Fibroblast of skin of right quadriceps (primary cell): ENCODE measurements at places on chromosomes 7 and 10.

GRCh38 chr10:116771101-116771958 is 29.0 kb upstream of the HSPA12A start:
- DNase-seq, result peak; percentile 90

- DNase-seq, result no peak
These were observed 123.0 kb downstream of the ANLN start for GRCh38 chr7:36512616-36513015.

GRCh38 chr10:4770801-4771553 is 55.0 kb upstream of the AKR1E2 start:
- peak; percentile 96 for DNase-seq

DNA sequence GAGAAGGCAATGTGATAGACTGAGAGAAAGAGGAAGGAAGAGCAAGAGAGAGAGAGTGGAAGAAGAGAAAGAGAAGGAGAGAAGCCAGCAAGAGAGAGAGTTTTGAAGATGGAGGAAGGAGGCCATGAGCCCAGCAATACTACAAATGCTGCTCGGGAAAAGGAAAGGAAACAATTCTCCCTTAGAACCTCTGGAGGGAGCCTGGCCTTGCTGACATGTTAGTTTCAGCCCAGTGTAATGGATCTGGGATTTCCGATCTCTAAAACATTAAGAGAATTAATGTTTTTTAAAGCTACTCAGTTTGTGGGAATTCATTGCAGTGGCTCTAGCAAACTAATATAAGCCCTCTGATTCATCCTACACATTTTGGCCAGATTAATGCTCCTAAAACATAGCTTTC is 206.8 kb upstream of the MTPN start:
- DNase-seq, result no peak

DNA sequence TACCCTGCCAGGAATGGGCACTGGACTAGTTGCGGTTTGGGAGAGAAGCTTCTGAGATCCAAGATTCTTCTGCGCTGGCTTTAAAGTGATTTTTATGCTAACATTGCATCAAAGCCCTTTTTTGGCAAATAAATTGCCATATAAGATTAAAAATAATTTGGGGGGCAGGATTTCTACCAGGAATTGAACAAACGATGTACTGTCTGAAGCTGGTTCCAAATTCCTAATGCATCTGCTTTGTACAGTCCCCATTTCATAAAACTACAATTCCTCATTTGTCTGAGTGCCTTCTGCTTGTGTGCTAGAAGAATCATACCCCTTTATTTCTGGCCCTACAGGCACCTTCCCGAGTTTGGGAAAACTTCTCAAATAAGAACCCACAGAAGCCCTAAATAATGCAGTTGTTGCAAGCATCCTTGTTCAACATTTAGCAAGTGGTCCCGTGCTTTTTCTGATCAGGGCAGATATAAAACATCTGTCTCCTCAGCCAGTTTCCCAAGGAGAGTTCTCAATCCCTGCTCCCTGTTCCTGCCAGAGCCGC is 349.7 kb downstream of the PTEN start:
- DNase-seq, result no peak

- no peak for DNase-seq
These were observed 101.4 kb downstream of the PRKCQ start for GRCh38 chr10:6478722-6479121.

DNA sequence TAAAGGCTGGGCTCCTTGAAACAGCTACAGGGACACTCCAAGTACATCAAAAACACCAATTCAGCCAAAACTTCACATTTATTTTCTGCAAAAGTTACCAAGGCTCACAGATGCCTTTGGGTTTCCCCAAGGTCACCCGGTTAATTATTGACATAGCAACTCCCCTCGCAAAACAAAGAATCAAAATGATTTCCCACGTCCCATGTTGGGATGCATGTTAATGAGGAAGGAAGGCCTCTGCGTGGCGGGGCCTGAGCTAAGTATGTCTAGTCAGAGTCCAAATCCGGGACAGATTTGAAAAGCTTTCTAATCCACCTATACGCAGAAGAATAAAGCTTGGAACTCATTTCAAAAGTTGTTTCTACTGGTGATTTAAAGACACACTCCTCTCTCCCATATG is 535 bp upstream of the TMEM72 start:
- DNase-seq, result no peak

DNA sequence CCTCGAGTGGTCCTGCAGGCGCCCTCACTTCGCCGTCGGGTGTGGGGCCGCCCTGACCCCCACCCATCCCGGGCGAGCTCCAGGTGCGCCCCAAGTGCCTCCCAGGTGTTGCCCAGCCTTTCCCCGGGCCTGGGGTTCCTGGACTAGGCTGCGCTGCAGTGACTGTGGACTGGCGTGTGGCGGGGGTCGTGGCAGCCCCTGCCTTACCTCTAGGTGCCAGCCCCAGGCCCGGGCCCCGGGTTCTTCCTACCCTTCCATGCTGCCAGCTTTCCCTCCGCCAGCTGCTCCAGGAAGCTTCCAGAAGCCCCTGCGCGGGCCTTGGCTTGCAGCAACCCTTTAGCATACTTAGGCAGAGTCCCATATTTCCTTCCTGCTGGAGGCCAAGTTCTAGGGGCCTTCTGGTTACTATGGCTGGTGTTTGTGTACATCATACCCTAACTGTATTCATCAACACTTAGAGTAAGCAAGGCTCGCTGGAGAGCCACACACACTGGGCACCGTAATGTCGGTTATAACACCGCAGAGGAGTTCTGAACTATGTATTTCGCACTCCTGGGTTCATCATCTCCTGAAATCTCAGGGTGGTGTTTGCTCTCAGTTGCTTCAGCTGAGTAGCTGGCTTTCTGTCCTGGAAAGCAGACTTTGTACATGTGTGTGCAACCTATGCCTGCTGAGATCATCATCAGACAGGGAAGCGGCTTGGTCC is 471 bp downstream of the MGMT start:
- DNase-seq, result peak; percentile 15

- no peak for DNase-seq
These were observed 2.3 kb downstream of the PRXL2A start for GRCh38 chr10:80410578-80411145.

GRCh38 chr10:44685747-44686146 is 225.4 kb upstream of the TMEM72 start:
- DNase-seq, result no peak

- no peak for DNase-seq
These were observed 90.5 kb upstream of the PLXNA4 start for GRCh38 chr7:132666774-132667172.

DNA sequence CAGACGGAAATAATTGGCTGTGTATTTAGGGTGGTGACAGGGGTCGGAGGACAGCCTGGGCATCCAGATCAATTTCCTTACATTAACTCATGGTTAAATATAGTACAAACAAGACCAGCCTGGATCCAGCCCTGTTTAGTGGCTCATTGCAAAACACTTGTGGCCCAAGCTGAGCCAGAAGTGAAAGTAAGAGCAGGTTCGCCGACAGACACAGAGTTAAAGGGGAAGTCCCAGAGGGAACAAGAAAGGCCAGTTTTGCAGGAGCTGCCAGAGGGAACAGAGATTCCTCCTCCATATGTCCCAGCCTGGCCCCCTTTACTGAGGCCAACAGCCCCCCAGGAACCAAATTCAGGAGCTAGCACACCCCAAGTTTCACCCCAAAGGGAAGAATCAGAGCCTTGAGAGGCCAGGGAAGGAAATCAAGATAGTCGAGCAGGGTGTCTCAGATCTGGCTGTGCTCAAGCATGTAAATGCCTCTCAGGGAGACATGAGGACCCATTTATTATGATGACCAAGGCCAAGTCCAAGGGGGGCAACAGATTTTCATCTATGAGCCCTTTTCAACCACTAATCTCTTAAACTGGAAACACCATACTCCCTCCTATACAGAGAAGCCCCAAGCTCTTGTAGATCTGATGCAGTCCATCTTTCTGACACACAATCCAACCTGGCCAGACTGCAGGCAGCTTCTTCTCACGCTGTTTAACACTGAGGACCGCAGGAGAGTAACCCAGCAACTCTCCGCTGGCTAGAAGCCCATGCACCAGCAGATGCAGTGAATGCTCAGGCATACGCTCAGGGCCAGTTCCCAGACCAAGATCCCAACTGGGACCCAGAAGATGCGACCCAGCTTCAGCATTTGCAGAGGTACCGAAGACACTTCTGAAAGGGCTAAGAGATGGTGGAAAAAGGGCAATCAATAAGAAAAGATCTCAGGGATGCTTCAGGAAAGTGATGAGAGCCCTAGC is 15.9 kb upstream of the ADCK2 start:
- peak; percentile 61 for DNase-seq

GRCh38 chr10:25831080-25831479 is 102.9 kb upstream of the MYO3A start:
- no peak for DNase-seq

DNA sequence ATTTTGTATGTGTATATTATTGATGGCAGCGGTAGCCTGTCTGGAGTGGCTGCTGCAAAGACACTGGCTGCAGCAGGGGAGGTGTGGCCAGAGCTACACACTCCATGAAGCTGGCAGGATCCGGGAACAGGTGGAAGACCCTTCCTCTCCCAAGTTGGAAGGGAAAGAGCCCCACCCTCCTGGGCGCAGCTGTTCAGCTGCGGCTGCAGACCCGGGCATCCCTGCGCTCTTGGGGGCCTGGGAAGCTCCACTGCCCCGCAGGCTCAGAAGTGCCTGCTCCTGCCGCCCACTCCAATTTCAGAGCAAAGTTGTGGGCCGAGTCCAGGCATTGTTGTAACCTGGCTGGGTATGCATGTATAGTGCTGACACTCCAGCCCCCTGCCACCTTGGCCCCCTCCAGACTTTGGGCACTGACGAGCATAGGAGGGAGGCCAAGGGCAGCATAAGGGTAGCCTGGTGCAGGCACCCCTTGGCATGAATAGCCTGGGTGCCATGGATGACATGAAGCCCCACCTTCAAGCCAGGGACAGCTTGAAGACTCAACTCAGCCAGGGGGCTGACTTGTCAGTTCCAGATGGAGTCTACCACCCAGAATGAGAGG is 90.7 kb upstream of the TMEM168 start:
- no peak for DNase-seq

GRCh38 chr10:70528741-70529362 is 50.3 kb downstream of the PALD1 start:
- peak; percentile 53 for DNase-seq

DNA sequence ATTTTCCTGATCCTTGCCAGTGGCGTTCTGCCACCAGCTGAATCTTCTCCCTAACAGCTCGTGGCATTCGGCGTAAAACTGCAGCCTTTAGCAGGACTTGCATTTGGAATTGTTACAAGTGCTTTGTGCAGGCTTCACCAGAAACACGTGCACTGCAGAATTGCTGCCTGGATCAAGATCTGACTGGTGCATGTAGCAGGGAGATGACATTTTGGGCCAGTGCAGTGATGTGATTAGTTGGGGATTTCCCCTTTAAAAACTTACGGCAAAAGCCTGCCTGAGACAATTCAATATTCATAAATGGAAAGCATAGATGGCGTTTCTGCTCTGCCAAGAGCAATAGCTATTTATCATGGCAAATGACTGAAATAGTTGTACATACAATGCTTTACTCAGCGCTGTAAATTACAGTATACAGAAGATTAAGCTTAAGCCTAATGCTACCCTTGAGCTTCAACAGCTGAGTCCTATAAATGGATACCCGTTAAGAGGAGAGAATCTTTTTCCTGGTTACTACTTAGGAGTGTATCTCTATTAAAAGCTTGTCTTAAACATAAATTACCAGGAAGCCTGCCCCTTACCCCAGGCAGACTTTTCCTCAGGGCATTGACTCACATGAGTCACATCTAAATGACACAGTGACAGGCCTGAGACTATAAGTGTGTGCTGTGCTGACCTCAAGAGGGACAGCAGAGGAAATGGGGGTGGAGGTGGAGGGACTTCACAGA is 106.3 kb downstream of the ATXN7L1 start:
- peak; percentile 45 for DNase-seq

GRCh38 chr7:86966916-86967315 is 92.5 kb downstream of the ELAPOR2 start:
- DNase-seq, result no peak

DNA sequence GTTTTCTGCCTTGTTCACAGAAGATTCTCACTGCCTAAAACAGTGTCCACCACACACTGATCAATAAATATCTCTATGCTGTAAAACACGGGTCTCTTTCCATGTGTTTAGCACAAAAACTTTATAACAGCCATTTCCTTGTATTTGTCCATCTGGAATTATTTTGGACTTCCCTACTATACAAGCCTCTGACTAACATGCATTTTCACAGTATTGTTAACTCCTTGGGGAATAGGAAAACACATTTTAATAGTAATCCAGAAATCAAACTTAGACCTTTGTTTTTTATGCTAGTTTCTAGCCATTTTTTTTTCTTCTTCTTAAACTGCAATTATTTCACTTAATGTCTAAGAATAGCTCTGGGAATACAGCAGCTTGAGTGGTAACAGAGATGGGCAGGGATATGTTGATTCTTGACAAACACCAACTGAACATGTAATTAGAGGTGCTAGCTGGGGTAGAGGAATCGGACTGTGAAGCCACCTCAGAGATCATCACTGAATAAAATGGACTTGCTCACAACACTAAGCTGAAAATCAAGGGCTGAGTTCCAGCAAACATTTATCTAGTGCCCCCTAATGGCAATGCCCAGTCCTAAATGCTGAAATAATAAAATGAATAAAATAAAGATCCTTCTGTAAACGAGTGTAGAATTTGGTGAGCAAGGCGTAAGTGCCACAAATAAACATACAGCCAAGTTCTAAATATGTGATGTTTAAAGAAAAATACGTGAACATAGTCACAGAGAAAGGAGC is 593.1 kb downstream of the SORCS1 start:
- DNase-seq, result peak; percentile 51
